ENCODE measurements at places on chromosomes 2 and 18.

- DNase-seq, result no peak
Measured at GRCh38 chr2:37713258-37713700, 41.8 kb upstream of the CDC42EP3 start.

DNA sequence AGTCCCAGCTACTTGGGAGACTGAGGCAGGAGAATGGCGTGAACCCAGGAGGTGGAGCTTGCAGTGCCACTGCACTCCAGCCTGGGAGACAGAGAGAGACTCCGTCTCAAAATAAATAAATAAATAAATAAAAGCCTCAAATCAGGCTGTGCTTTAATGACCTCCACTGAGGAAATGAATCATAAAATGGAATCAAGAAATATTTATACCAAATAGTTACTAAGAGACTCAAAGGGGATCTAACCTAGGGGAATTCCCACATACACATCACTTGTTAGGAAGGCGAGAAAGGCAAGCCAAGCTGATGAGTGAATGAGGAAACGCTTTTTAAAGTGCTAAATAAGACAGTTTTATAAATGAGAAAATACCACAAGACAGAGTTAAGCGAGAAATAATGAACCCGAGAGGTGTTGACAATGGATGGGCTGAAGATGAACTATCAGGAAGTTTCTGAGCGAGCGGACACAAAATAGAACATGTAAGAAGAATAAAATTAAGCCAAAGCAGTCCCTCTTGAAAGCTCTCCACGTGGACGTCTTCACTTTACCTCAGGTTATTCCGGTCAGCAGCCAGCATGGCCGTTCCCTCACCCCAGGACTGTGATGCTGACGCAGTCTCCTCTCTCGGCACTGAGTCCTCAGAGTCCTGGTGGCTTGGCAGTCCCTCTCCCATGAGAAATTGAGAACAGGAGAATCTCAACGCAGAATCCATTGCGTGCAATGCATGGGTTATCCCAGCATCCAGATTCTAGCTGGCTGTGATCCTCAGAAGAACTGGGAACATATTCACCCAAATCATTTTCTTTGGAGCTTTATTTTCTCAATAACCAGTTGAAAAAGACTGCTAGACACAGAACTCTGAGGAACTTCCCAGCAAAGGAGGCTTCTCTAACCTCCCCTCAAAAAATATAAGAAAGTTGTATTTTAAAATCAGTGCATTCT lies 22.3 kb downstream of the PXDN start:
- no peak for DNase-seq

- DNase-seq, result no peak
Measured at GRCh38 chr2:201171259-201171814, 11.6 kb upstream of the CASP10 start.

DNA sequence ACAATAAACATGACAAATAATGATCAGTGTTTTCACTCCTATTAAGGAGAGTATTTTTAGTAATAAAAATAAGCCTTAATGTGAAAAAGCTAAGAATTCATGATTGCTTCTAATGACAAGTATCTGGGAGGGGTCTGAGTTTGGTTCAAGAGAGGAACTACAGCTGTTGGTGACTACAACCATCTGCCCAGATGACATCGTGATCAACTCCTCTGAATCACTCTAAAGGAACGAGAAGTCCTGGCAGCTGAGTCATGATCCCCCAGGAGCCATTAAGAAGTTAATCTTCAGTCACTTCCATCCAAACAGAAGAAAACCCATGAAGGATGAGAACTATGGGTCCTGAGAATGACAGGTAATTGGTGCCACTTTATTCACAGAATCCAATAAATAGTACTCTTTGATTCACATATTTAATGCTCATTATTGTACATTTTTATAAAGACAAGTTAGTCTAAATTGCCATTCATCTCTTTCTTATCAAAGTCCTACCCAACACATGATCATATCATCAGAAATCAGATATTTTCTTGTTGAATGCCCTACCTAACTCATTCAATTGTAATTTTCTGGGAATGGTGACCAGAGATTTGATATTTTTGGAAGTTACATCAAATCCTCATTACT lies 6.8 kb downstream of the TFPI start:
- peak; percentile 34 for DNase-seq

DNA sequence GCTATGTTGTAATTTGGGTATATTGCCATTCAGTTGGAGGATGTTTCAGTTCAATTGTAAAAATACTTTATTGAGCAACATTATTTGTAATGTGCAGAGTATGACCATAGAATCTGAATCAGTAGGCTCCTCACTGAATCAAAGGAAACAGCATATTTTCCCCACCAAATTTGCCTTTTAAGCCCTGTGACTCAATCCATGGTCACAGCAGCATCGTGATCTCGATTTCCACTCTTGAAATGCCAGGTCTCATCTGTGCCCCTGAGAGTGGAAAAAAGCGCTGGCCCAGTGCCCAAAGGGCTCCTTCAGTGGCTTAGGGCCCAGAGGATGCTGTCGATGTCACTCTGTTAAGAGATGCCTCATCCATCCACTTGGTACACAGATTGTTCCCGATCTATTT lies 57.5 kb downstream of the FHOD3 start:
- no peak for DNase-seq

GRCh38 chr2:196245378-196246140 lies 74.2 kb upstream of the STK17B start:
- no peak for DNase-seq

DNA sequence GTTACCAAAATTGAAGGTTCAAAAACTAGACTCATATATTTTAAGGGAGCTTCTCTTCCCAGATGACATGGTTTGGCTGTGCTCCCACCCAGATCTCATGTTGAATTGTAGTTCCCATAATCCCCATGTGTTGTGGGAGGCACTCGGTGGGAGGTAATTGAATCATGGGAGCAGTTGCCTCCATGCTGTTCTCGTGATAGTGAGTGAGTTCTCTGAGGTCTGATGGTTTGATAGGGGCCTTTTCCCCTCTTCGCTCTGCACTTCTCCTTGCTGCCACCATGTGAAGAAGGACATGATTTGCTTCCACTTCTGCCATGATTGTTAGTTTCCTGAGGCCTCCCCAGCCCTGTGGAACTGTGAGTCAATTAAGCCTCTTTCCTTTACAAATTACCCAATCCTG lies 140.1 kb downstream of the MAIP1 start:
- no peak for DNase-seq

GRCh38 chr18:62420151-62420512 lies 95.0 kb downstream of the TNFRSF11A start:
- no peak for DNase-seq

- DNase-seq, result no peak
Measured at GRCh38 chr18:48949606-48950535, 894 bp downstream of the SMAD7 start.

- DNase-seq, result no peak
Measured at GRCh38 chr2:236508466-236508865, 61.2 kb upstream of the ACKR3 start.

- no peak for DNase-seq
Measured at GRCh38 chr2:20480913-20481312, 34.0 kb downstream of the RHOB start.

DNA sequence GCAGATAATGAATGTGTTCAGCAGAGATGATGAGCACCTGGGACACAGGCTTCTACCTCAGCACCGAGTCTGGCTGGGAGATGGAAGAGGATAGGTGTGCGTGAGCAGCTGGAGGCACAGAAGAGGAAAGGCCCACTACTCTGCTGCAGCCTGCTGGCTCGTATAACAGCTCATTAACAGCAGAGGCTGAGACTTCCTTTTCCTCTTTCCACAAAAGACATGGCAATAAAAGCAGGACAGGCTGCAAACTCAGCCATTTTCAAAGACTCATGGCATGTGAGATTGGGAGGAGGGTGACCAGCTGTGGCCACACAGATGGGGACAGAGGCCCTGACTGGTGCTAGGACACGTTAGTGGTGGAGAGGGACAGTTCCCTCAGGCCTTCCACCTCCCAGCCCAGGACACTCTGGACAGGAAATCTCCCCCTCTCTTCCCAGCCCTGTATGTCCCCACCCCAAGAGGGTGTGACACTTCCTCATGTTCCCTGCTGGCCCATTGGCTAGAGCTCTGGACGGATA lies 60.3 kb downstream of the CACNB4 start:
- no peak for DNase-seq

- DNase-seq, result no peak
Measured at GRCh38 chr2:89837962-89838625, 1146.6 kb downstream of the RPIA start.

DNA sequence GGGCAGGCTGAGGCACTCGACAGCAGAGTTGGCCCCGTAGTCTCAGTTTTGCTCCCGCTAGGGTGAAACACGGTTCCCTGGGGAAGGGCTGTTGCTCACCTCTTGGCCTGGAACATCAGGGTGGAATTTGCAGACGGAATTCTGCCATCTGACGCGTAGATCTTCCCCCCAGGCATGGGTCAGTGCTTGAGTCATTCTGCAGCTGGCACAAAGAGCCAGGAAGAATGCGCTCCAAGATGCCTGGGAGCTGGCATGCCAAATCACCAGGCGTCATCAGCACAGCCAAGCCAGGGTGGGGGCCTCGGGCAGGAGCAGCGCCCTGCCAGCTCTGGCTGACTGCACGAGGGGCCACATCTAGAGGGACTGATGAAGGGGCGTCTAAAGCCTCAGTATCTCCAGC lies 42.7 kb downstream of the ODC1 start:
- DNase-seq, result no peak

- no peak for DNase-seq
Measured at GRCh38 chr2:203636588-203637470, 69.6 kb upstream of the CD28 start.

GRCh38 chr2:44522846-44523245 lies 161.1 kb downstream of the CAMKMT start:
- no peak for DNase-seq

DNA sequence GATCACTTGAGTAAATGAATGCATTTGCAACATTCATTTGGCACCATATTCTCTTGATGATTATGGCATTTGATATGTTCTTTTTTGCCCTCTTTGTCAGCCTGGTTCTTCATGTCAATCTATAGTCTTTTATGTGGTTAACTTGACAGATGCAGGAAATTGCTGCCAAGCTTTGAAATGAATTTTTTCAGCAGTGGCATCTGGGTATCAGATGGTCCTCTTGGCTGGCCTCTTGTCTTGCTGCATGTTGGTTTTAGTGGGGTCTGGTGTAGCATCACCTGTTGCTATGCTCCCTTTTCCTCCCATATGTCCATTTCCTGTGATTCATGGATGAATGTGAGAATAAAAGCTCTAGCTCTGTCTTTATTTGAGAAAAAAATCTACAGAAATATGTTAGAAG lies 119.9 kb downstream of the DPP4 start:
- DNase-seq, result no peak

- no peak for DNase-seq
Measured at GRCh38 chr18:3139406-3139805, 80.4 kb downstream of the MYOM1 start.

DNA sequence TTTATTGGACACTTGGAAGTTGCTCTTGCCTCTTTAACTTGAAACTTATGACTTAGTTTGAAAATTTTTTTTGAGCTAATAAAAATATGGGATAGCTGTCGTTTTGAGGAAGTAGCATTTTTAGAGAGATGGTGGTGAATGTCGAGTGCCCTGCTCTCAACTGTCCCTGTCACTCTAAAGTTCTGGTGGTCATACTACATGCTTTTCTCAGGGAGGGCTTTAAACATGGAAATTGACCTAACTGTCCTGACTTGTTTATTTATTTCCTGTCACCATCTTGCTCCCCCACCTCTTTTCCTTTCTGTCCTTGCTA lies 16.0 kb downstream of the CEP192 start:
- DNase-seq, result no peak

DNA sequence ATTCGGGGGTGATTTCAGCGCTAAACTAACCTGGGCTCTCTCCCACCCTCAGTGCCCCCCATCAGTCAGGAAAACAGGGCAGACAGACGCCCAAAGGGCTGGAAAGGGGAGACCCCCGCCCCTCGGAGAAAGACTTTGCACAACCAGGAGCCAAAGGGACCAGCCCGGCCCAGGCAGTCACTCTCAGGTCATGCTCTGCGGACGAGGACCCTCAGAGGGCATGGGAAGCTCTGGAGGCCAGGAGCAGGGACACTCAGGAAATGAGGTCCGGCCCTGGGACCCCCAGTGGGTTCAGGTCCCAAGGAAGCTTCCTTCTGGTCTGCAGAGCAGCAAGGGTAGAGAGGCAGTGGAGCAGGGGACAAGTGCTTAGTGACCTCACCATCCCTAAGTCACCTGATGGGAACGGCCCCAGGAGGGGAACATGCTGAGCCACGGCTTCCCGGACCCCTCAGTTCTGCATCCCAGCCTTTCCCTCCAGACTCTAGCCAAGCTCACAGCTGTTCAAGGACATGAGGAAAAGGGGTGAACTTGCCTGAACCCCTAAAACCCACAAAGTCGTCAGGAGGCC lies 88.0 kb upstream of the GPC1 start:
- no peak for DNase-seq

- no peak for DNase-seq
Measured at GRCh38 chr2:102020596-102021170, 28.9 kb downstream of the IL1R2 start.

DNA sequence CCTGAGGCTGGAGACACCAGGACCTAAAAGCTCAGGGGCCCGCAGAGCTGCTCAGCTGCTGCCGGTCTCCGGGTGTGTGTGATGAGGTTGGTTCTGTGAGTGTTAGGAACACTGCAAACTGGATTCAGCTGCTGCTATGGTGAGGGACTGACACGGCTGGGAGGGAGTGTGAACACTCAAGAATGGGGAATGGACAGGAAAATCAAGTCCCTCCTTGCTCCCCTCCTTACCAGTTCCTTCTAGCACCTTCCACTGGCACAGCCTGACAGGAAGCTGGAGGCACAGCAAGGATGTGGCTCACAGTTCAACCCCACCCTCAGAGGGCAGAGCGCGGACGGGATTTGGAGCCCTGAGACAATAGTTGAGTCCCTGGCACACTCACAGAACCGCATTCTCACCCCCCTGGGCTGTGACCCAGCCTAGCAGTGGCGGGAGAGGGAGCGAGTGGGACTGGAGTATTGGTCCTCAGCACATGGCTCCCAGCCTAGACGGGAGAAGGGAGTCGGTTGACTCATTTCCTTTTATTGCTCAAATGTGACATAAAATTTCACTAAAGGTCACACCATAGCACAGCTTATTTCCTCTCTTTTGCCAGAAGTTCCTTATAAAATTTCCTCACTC lies 42.5 kb downstream of the LRRC30 start:
- DNase-seq, result no peak

- DNase-seq, result no peak
Measured at GRCh38 chr2:177165721-177166711, 46.6 kb upstream of the HNRNPA3 start.

All from NCI-H524 treated with DMSO at 0.1 percent for 48 hours (cell line).